Chondrocyte (in vitro differentiated cells): ENCODE measurements at places on chromosomes 7 and 10.

- no peak for DNase-seq
These were observed 760.9 kb upstream of the IGFBP3 start for GRCh38 chr7:46681865-46682503.

DNA sequence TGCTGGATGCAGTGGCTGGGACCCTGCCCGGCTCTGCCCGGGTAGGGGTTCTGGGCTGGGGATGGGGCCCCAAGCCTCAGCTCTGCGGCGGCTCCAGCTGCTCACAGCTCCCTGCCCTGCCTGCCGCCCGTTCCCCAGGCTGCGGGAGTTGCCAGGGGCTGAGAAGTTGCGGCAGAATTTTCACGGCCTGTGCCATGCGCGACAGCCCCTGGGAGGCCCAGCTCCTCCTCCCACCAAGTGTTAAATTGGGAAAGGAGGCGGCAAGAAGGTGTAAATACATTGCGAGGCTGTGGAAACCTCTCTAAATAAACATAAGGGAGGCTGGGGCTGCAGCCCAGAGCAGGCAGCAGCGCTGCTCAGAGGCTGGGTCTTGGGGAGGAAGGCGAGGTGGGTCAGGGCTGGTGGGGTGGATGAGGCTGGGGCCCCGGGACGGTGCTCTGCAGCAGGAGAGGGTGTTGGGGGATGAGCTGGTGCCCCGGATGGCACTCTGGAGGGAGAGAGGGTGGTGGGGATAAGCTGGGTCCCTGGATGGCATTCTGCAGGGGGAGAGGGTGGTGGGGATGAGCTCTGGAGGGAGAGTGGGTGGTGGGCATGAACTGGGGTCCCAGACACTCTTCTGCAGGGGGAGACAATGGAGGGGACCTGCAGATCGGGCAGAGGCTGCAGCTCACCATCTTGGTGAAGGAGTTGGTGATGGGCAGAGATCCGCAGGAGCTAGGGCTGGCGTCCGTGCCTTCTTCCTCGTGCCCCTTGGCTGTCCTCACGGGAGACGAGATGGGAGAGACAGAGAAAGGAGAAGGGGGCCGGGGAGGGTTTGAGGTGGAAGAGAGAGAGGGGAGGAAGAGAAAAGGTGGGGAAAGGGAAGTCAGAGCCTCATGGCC, 85.5 kb upstream of the GNA12 start:
- peak; percentile 81 for DNase-seq

DNA sequence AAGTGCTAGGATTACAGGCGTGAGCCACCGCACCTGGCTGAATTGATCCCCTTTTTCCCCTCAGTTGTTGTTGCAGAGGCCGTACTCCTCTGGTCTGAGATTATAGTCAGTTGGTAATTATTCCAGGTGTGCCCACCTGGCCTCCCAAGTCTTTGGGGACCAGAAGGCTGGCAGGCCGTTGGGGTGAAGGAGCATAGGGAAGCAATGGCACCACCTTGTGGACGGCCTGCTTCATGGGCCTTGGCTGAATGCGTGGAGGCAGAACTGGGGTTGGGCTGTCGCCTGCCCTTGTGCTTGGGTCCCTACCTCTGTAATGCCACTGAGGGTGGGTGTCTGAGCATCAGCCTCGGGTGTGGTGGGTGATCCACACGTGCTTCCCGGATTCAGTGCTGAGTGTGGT, 125.7 kb downstream of the RGS10 start:
- no peak for DNase-seq

DNA sequence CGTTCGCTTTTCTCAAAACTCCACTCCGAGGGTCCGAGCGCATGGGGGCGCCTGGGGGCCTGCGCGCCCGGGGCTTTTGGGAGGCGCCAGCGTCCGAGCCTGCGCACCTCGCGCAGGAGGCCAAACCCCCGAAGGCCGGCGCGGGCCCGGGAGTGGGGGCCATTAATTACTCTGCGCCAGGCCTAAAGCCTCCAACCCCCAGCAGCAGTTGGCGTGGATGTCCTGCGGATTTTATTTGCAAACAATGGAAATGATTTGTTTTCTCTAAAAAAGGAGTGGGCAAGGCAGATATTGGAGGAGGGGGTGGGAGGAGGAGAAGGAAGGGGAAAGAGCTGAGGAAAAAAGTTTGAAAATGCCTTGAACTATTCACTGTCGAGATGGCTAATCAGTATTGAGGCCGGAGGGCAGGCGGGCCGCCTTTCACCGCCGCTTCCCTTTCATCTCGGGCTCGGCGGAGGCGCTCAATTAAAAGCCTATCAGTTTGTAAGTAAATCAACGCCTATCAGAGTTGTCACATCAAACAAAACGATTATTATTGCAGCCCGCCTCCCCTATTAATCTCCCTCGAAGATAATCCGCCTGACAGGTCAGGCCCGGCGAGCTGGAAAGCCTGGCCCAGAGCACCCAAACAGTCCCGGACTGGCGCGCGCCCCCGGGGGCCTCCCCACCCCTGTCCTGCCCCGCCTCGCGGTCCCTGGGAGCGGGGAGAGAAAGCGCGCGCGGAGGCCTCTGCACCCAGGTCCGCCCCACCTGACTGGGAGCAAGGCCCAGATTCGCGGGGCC, 3.4 kb upstream of the ZNF503 start:
- no peak for DNase-seq

DNA sequence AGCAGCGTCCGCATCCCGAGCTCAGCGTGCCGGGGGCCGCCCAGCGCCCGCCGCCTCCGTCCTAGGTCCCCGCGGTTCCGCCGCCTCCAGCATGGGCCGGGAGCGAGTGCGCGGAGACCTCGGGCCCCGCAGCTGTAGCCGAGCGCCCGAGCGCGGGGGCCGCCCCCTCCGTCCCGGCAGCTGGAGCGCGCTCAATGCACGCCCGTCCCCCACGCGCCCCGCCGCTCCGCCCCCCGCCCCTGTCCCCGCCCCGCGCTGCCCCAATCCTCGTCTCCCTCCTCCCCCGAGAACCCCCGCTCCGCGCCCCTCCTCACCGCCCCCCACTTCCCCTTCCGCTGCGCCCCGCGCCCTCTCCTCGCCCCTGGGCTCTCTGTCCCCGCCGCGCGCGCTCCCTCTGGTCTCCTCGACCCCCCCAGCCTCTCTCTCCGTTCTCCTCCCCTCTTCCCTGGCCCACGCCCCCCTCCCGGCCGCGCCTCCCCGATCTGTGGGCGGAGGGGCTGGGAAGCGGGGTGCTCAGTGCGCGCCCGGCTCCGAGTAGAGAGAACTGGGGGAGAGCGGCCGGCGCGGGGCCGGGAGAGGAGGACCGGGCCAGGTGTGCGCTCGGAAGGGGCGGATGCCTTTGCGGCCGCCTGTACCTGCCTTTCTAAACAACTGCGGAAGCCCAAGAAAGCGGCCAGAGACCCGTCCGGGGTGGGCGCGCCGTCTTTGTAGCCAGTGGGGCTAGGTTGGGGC, at the start of gene VIPR2:
Gene VIPR2 (minus strand): TSS at position 110 of the 732 bp plus-strand sequence. CDS start 96 bp downstream, at position 14.
- DNase-seq = no peak

- DNase-seq = no peak
These were observed 66.6 kb downstream of the GPR37 start for GRCh38 chr7:124698964-124699363.

GRCh38 chr7:110356438-110356837, 734.5 kb upstream of the LRRN3 start:
- no peak for DNase-seq

- no peak for DNase-seq
These were observed 16.5 kb downstream of the KNDC1 start for GRCh38 chr10:133176546-133176945.

DNA sequence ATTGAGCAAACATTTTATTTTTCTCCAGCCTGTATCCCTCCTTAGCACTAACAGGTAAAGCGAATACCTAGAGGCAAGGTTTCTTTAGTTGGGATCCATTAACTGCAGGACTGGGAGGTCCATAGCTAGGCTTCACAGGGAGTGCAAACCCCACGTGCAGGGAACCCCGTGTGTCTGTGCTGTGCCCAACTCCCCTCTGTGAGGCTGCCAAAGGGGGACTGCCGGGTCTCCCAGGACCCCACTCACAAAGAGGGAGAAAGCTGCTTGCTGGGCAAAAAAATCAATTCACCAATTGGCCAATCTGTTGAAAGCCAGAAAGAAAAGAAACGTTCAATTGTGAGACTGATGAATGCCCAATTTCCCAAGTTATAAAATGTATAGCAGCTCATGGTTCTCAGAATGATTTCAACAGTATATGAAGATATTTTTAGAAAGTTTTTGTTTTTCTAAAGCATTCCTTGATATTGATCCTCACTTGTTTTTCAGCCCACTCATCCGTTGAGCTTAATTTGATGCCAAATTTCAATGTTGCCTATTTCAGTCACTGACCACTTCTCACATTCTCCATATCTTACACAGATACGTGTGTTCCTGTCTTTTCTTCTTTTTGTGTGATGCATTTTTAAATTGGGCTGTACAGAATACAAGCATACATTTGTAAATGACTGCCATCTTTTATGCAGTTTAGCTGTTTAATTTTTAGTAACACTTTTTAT, 202.7 kb upstream of the PRSS58 start:
- no peak for DNase-seq

DNA sequence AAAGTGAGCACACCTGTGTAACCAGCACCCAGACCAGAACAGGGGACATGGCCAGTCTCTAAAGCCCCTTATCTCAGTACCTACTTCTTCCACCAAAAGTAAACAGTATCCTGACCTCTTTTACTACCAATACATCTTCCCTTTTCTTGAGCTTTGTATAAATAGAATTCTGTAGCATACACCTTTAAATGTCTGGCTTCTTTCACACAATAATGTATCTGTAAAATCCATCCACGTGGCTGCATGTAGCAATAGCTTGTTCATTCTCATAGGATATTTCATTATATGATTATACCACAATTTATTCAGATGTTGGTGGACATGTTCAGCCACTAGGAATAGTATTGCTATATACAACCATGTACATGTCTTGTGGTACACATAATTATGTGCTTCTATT, 40.6 kb downstream of the BTBD16 start:
- no peak for DNase-seq

DNA sequence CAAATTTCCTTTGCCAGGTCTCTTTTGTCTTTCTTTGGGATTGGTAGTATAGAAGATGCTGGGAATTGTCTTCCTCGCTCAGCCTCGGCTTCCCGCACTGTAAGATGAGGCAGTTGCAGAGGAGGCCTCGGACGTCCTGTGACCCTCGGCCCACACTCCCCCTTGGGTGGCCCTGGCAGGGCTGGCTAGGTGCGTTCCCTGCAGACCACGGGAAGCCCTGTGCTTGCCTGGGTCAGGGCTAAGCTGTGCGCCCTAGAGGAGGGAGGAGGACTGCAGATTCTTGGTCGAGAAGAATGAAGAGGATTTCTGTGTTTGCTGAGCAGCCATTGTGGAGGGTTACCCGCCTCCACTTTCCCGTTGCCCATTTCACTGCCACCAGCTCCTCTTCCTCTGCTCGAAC, 42.8 kb downstream of the WIPI2 start:
- DNase-seq = no peak

- no peak for DNase-seq
These were observed 61.9 kb upstream of the OPN4 start for GRCh38 chr10:86592413-86592812.
